Ammon's horn (tissue), 1 donor: ENCODE measurements at places on chromosomes 3 and 15.

DNA sequence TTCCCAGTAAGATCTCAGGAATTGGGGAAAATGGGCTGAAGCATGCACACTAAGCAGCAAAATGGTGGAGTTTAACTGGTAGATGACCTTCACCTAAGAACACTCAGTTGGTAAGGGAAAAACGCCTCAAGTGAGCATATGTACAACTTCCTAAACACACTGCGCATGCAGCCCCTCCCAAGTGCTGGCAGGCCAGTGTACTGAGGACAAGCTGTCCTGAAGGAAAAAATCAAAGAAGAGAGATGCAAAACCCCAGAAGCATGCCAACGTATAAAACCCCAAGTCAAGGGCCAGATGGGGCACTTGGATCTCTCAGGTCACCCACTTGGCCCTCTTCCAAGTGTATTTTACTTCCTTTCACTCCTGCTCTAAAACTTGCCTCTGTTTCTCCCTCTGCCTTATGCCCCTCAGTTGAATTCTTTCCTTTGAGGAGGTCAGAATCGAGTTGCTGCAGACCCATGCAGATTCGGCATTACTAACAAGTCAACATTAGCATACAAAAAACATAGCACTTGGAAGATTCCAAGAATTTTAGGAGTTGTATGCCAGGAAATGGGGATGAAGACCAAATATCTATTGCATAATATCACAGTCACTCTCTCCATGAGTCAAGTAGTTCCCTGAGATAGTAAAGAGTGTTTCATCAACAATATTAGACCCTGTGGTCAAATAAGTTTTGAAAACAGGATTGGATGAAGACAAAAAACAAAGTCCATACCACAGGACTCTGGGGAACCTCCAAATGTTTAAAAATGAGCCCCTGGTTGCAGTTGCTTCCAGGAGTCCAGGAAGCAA, 10.8 kb upstream of the FYCO1 start:
- DNase-seq: no peak

- DNase-seq: no peak
These were observed 287.3 kb upstream of the UBE2E1 start for GRCh38 chr3:23518441-23518840.

DNA sequence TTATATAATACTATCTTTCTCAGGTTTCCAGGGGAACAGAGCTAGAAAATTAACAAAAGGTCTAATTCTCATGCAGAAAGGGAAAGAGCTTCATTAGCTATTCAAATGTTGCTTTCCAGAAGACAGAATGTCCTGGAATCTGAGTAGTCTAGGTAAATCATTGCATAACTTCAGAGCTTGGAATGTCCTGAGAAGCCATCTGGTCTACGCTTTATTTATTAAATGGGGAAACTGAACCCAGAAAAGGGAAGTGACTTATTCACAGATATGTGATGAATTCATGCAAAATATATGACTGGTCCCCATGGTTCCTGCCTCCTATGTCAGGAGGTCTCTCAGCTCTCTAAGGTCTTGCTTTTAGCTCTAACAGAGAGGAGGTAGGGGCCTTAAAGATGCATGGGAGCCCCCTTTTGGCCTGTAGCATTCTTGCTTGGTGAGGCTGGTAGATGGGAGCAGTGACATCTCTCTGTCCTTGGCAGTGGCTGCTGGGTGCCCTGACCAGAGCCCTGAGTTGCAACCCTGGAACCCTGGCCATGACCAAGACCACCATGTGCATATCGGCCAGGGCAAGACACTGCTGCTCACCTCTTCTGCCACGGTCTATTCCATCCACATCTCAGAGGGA, 99.2 kb downstream of the CEMIP start:
- no peak for DNase-seq

GRCh38 chr15:50381438-50381837, 26.4 kb upstream of the GABPB1 start:
- no peak for DNase-seq

DNA sequence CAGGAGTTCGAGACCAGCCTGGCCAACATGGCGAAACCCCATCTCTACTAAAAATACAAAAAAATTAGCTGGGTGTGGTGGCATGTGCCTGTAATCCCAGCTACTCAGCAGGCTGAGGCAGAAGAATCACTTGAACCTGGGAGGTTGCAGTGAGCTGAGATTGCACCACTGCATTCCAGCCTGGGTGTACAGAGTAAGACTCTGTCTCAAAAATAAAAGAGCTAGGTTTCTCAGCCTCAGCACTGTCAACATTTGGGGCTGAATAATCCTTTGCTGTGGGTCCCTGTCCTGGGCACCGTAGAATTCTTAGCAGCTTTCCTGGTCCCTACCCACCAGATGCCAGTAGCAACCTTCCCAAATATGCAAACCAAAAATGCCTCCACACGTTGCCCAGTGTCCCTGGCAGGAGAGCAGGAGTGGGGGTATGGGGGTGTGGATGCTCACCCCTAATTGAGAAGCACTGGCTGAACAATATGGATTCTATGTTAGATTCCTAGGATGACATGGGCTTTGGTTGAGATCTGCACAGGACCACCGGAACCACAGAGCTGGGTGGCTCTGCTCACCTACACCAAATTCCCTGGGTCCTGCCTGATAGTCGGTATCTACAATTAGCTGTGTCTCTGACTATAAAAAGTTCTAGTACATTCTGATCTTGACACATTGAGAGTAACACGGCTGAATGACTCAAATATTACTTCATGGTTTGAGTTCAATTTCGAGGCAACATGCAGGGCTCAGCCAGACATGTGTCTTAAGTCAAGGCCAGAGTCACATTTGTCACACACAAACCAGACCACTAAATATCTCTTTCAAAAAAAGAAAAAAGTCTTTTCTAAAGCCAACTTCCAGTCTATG, 577.0 kb upstream of the MDFIC2 start:
- DNase-seq: no peak

GRCh38 chr15:100192097-100193080, 149.4 kb downstream of the ADAMTS17 start:
- DNase-seq: no peak

DNA sequence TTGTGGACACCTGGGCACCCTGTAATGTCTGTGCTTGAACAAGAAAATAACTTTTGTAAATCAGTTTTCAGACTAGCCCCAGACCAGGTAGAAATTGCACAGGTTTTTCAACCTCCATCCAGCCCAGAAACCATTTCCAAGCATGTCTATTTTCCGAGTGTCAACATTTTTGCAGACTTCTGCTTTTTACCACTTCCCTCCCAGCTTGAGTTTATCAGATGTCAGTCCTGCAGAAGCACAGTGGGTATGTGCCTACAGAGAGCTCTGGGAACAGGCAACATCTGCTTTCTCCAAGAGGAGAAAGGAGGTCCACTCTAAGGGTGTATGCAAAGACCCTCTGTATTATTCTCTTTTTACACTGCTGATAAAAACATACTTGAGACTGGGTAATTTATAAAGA, 83.9 kb downstream of the LRRK1 start:
- no peak for DNase-seq

DNA sequence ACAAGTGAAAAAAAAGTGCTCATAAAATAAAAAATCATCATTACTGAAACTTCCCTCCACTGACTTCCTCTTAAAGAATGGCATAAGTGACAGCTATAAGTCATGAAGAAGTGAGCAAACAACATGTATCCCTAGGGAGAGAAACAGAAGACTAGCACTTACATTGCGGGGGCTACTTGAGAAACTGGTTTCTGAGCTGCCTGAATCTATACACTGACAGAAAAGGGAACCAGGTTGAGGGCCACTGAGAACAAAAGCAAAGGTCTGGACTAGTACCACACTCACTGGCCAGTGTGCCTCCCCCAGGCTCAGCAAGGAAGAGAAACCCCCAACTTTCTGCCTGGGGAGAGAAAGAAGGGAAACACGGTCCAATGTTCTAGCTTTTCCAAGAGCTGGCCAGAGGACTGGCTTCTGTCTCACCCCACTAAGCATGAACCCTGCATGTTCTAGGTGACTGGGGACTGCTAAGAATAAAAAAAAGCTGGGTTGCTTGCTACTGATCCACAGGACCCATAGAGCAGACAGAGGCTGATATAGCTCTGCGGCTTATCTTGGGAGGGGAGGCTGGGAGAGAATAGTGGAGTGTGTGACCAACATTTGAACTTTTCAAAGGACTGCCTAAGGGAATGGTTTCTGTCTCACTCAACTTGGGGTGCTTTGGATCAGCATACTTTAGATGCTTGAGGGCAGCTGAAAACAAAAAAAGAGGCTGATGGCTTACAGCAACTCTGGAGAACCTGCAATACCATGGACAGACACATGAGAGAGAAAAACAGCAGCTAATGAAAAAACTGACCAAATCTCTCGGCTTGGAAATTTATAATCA, 8.1 kb downstream of the RAD18 start:
- DNase-seq: no peak

DNA sequence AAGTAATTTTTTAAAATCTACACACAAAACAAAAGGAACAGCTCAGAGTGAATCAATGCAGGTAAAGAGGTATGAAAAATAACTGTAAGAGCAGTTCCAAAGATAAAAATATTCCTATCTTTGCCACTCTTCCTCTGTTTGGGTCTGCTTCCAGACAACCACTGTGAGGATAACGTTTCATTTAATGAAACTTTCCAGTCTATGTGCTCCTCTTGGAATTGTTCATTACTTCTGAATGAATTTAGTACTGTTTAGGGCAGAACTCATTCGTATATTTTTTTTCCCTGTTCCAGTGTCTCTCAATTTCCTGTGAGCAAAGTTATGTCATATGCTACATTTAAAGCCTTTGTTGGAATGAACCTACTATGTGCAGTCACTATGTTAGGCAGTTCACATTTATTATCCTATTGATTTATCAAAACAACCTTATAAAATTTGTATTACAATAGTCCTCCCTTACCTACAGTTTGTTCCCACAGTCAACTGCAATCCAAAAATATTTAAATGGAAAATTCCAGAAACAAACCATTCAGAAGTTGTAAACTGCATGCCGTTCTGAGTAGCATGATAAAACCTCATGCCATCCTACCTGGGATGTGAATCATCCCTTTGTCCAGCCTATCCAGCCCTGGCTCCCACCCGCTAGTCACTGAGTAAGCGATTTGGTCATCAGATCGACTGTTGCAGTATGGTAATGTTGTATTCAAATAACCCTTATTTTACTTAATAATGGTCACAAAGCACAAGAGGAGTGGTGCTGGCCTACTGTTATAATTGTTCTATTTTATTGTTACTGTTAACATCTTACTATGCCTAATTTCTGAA, 98.1 kb downstream of the TMCC1 start:
- DNase-seq: no peak

- no peak for DNase-seq
These were observed 341.1 kb upstream of the LRRC3B start for GRCh38 chr3:26281284-26281985.

DNA sequence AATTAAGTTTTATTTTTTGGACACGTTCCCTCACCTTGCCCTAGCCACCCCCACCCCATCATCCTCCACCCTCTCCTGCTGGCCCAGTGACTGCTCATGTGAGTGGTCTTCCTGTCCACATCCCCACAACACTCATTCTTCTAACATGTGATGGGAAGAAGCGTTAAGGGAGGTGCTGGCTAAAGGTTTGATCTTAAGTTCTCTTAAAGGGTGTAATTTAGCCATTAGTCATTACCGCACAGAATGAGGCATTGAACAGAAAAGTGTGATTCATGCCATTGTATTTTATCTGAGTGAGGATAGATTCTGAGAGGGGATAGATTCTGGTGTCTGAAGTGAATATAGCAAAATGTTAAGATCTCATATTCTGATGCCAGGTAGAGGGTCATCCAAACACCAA, 272.9 kb upstream of the TPM1 start:
- DNase-seq: no peak

GRCh38 chr3:46672349-46672695, 21.2 kb downstream of the ALS2CL start:
- DNase-seq: no peak

DNA sequence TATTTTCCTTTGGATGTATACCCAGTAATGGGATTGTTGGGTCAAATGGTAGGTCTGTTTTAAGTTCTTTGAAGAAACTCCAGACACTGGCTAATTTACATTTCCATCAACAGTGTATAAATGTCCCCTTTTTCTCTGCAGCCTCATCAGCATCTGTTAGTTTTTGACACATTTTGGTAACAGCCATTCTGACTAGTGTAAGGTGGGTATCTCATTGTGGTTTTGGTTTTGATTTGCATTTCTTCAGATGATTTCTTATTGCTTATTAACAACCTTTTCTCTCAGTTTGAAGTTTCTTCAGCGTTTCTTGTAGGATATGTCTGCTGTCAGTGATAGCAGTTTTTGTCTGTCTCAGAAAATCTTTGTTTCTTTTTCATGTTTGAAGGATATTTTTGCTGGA, 15.4 kb downstream of the GALK2 start:
- DNase-seq: no peak

- DNase-seq: no peak
These were observed 106.0 kb downstream of the LRIG1 start for GRCh38 chr3:66394753-66395249.

- no peak for DNase-seq
These were observed 11.4 kb downstream of the CCK start for GRCh38 chr3:42254566-42254965.

DNA sequence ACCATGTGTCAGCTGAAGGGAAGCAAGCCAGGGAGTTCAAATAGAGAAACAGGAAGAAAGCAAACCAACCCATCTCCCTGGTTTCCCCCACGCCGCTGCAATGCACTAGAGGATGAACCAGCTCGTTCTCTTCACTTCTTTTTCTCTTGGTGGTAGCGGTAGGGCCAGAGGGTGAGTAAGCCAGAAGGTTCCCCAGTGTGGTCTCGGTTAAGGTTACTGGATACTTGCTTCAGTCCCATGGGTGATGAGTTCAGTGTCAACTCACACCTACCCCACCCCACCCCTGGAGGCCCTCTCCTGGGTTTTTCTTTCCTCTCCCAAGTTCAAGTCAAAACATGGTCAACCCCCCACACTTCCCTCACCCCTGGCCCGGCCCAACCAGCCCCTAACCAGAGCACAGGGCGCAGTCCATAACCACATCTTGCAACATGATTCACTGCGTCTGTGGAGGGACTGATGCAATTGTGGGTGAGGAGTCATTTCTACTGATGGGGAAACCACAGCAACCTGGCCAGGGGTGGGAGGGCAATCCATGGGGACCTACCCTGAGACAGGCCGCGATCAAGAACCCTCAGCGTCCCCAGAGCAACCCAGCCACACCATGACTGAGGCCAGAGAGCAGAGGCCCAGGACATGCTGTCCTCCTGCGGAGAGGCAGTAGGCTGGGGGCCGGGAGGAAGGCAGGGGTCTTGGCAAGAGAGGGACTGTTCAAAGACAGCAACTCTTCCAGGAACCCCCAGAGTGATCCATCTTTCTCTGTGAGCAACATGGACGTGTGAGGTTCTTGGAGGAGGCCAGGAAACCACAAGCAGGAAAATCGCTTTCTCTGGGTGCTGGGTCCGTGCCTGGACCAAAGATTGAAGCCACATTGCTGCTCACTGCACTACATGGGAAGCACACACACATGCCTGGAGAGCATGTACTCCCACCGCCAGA, 276.6 kb downstream of the UACA start:
- peak; percentile 67 for DNase-seq

DNA sequence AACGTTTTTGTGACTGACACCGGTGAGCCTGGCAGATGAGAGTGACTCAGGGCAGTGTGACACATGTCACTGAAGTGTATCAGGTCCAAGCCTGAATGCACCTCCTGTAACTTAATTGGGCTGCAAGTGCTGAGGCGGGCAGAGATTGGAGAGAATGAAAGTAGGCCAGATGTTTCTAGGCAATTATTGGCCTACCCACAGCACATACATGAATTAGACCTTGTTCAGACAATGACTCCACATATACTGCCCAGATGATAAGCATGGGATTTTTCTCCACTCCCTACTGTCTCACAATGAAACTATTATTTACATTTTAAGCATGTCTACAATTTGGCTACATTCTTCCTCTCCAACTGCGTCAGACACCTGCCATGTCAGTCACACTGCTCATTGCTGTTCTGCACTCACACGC, 187.3 kb upstream of the ZNF385D start:
- DNase-seq: no peak
